D721Med (cell line): ENCODE measurements at places on chromosomes 4 and X.

- no peak for DNase-seq
Measured at GRCh38 chr4:86963697-86964096, 28.9 kb downstream of the AFF1 start.

DNA sequence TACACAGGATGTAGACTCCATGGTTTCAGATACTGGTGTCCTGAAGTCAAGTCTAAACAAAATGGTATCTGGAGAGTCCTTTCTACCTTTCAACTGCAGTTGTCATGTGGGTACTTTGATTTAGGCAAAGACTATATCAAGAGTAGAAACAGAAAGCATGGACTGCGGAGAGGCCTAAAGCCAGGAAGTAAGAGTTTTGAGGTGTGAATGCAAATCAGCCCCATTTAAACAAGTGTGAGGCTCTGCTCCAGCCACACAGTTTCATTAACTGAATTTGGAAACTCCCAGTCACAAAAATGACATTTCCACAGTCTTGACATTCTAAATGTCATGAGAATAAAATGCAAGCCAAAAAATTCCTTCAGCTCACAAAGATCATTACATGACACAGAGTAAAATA lies 87.2 kb upstream of the MCF2 start:
- DNase-seq, result no peak

DNA sequence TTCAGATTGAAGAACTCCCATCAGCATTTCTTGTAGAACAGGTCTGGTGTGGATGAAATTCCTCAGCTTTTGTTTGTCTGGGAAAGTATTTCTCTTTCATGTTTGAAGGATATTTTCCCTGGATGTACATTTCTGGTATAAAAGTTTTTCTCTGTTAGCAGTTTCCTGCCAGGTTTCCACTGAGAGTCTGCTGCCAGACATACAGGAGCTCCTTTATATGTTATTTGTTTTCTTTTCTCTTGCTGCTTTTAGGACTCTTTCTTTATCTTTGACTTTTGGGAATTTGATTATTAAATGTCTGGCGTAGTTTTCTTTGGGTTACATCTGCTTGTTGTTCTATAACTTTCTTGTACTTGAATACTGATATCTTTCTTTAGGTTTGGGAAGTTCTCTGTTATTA lies 486.5 kb downstream of the ARAP2 start:
- no peak for DNase-seq

- DNase-seq, result no peak
Measured at GRCh38 chr4:8082517-8083055, 76.0 kb downstream of the ABLIM2 start.

- no peak for DNase-seq
Measured at GRCh38 chrX:12868747-12869146, 1.9 kb downstream of the TLR7 start.

DNA sequence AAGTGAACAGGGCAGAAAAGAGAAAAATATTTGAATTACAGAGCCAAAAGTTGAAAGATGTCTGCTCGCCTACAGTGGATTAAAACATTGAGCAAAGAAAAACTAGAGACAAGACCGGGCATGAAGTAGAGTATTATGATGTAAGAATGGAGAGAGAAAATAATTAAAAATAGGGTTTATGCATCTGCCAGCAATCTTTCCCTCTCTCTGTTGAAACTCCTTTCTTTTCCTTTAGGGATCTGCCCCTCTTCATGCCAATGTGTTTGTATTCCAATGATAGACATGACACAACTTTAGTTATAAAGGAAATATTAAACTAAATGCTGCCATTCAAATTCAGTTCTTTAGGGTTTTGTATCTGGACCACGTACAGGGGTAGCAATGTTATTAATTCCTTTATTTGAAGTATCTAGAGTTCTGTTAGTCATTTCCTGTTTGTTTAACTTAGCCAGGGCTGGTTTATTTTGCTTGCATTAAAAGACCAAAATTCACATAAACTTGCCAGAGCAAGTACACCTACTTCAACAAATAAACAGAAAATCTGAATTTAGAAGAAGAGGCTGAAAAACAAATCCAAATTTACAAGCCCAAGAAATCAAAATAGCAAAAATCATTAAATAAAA lies 202.6 kb downstream of the SPOCK3 start:
- DNase-seq, result no peak

- no peak for DNase-seq
Measured at GRCh38 chr4:21366312-21366711, 582.3 kb downstream of the KCNIP4 start.

- DNase-seq, result no peak
Measured at GRCh38 chr4:77820649-77821561, 1.7 kb upstream of the CNOT6L start.

DNA sequence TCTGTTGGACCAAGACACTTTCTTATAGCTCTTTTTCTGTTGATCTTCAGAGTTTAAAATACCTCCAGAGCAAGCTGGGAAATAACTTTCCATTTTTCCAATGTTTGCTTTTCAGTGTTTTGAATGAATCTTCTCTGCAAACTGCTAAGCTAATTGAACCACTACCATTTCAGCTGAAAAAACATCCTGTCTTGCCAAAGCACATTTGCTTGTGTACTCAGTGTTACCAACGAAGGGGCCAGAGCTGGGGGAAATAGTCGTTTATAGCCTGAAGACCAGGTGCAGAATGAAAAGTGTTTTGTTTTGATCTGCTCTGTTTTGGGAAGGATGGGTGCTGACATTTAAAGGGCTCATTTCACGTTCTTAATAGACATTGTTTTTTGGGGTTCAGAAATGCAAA lies 88.4 kb upstream of the CLNK start:
- no peak for DNase-seq

DNA sequence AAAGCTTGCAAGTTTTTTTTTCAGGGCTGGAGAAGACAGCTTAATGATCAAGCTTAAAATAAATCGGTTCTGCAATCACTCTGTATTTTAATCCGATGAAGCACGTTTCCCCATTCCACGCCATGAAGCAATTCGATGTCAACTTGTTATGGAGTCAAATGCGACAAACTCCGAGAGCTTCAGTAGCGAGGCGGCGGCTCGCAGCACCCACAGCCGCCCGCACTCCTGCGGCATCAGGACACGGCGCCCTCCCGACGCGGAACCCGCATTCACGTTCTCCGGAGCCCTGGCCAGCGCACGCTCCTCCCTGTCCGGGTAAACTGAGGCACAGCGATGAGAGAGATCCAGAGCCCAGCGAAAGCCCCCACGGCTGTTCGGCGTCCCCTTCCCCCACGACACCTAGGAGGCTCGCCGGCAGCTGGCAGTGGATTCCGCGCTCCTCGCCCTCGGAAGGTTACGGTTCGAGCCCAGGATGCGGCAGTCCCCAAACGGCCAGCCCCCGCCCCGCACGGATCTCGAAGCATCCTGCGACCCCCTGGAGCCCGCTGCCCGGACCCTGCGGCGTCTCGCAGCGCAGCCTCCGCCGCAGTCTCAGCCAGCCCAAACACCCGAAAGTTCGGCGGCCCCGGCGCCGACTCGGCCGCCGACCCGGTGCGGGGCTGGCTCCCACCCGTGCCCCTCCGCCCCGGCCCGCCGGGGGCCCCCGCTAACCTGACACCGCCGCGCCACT lies 507 bp downstream of the MFAP3L start:
- no peak for DNase-seq

DNA sequence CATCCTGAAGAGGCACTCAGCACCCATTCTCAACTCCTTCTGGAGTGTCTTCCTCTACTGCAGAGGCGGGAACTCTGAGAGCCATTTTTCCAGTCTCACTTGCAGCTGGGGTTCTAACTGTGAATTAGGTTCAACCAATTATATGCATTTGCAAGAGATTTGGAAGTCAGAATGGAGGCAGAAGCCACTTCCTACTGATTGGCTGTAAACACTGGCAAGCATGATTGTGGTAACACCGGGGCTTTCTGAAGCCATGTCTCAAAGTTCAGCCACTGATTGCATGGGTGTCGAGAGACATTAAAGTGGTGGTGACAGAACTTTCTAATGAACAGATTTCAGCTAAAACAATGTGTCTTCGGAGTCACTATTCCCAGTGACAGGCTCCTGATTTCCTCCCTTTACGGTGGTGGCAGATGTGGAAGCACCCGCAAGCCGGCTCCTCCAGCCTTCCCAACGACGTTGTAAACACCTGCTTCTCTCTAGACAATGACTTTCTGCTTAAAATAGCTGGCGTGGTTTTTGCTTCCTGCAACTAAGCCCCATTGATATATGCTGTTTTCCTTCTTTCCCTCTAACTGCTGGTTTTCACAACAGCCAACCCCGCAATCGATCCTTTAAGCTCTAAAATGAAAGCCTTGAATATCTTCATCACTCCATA lies 92.0 kb downstream of the IRF2 start:
- no peak for DNase-seq

DNA sequence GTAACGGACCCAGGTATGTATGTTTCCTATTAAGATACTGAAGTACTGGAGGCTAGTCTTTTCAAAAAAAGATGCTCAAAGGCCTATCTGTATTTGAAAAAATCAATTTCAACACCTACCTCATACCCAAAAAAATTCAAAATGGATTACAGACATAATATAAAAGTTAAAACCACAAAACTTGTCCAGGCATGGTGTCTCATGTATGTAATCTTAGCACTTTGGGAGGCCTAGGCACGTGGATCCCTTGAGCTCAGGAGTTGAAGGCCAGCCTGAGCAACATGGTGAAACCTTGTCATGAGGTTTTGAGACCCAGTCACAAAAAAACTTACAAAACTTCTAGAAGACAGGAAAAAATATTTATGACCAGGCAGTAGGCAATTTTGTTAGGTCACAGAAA lies 16.7 kb downstream of the RBMX start:
- DNase-seq, result no peak

DNA sequence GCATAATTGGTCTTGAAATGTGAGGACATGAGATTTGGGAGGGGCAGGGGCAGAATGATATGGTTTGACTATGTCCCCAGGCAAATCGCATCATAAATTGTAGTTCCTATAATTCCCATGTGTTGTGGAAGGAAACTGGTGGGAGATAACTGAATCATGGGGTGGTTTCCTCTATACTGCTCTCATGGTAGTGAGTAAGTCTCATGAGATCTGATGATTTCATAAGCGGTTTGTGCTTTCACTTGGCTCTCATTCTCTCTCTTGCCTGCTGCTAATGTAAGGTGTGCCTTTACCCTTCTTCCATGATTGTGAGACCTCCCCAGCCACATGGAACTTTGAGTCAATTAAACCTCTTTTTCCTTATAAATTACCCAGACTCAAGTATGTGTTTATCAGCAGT lies 2595.9 kb downstream of the PCDH7 start:
- DNase-seq, result no peak

- DNase-seq, result no peak
Measured at GRCh38 chr4:8215001-8215427, 15.9 kb downstream of the SH3TC1 start.

- no peak for DNase-seq
Measured at GRCh38 chr4:40276546-40276945, 58.6 kb upstream of the CHRNA9 start.

- no peak for DNase-seq
Measured at GRCh38 chr4:105014635-105015034, 132.0 kb upstream of the TET2 start.

DNA sequence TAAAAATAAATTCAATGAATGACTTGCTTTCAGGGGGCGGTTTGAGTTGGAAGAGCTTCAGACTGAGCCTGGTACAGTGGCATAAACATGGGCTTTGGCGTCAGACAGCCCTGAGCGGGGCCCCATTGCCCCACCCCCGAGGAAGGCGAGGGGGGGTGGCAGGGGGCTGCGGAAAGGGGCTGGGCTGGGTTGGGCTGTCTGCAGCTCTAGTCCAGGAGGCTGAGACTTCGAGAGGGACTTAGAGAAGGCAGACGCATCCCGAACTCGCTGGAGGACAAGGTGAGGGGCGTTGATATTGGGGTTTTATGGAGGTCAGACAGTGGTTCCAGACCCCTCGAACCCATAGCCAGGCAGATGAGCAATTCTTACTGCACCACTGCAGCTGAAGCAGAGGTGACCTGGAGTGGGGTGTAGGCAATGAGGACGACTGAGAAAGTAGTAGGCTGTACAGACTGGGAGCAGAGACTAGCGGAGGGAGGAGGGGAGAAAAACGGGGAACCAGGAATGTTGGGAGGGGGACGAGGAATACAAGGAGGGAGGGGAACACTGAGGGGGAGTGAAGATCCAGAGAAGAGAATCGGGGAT lies at the start of gene MAGED2:
Gene MAGED2, plus strand, starts transcription at position 222 of the 585 bp plus-strand sequence. CDS start 1,587 bp downstream, outside the sequence.
- no peak for DNase-seq

DNA sequence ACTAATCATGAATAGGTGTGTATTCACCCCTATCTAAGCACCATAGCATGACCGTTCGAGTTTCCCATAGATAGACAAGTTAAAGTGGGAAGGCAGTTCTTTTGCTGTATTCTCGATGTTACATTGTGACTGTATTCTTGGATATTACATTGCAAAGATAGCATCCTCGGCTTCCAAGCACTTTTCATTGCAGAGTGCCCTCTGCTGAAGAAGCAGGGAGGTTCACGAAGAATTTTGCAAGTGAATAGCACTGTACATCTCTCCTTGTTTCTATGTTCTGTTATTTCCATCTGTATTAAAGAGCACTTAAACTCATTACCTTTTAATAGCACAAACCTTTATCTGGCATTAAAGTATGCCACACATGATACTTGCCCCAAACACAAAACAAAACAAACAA lies 426.7 kb upstream of the ARX start:
- no peak for DNase-seq

DNA sequence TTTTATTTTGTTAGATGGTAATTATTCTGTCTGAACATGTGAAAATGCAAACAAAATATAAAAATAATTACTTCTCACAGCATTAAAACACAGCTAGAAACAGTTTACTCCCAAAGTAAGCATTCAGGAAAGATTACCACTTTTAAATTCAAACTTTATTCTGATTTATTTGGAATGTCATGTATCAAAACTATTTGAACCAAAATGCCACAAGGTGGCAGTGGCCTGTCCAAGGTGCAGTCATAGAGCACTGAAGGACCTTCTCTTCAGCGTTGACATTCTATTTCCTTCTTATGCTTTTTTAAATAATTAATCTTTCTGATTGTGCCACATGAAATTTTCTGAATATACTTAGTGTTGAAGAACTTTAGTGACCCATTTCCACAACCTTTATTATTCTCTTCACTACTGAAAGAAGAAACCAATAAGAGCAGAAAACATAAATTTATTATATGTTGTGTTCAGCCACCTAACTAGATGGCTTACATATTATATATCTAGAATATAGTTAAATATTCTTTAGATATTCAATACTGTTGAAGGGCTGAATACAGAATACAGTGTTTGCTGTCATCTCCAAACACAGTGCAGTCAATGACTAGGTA lies 283.6 kb downstream of the CFAP299 start:
- DNase-seq, result no peak

DNA sequence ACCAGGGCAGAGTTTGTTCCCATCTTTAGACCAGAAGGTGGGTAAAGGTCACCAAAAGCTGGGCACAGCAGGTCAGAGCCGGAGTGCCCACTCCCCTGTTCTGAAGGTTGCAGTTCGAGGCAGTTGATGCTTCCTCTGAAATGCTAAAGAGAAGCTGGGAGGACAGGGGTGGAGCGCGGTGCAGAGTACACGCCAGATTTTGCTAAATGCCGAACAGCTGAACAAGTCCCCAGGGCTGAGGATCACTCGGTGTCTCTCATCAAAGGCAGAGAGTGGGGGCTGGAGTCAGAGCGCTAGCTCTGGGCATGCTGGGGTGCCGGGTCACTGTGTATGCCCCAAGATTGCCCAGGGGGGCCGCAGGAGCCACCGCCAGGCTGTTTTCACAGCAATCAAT lies 197.0 kb downstream of the BCOR start:
- DNase-seq, result peak; percentile 61

- DNase-seq, result no peak
Measured at GRCh38 chr4:139655116-139655515, 10.5 kb upstream of the MGST2 start.
